ENCODE measurements at places on chromosomes 1 and 21.

DNA sequence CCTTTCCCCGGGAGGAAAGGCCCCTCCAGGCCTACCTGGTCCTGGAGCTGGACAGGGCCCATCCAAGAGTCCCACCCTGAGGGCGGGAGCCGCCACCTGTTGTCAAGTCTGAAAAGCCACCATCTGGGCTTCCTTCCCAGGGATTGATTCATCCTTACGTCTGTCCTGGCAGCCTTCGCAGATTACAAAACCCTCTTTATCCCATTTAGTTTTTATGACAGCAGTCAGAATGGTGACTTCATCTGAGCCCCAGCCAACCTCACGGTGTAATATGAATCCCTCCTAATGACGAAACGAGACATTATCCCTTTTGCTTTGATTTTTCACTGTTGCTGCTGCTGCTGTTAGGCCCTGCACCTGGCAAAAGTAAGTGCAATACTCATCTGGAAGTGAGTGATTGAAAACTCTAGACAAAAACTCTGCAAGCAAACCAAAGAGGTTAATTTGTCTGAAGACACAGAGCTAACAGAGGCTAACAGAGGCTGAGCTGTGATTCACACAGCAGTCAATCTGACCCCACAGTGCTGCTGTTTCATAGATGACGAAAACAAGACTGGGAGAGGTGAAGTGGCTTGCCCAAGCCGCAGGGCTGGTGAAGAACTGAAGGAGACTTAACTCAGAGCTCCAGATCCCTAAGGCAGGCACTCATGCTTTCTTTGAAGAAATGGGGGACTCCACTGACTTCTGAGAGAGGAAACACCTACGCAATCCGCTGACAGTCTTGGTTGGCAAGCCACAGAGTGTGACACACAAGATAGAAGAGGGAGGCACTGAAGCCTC lies 30.0 kb upstream of the S100A7 start:
- peak; percentile 88 for DNase-seq

DNA sequence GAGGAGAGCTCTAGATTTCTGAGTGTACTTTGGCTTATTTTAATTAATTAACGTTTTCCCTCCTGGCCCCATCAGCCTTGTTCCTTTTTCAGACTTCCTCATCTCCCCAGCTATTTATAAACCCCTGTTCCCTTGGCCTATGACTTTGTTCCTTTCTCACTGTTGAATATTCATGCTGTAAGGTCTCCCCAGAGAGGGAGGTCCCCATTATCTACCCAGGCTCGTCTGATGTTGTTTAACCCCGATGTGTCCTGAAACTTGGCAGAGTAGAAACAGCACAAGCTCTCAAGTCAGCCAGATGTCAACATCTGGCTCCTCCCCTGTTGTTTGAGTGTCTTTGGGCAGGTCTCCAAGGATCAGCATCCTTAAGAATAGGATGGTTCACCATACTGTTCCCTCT lies 153.6 kb downstream of the HIVEP3 start:
- no peak for DNase-seq

GRCh38 chr21:21268061-21268471 lies 269.9 kb downstream of the NCAM2 start:
- DNase-seq = no peak

- DNase-seq = no peak
Measured at GRCh38 chr1:31062867-31063380, 2.6 kb downstream of the PUM1 start.

DNA sequence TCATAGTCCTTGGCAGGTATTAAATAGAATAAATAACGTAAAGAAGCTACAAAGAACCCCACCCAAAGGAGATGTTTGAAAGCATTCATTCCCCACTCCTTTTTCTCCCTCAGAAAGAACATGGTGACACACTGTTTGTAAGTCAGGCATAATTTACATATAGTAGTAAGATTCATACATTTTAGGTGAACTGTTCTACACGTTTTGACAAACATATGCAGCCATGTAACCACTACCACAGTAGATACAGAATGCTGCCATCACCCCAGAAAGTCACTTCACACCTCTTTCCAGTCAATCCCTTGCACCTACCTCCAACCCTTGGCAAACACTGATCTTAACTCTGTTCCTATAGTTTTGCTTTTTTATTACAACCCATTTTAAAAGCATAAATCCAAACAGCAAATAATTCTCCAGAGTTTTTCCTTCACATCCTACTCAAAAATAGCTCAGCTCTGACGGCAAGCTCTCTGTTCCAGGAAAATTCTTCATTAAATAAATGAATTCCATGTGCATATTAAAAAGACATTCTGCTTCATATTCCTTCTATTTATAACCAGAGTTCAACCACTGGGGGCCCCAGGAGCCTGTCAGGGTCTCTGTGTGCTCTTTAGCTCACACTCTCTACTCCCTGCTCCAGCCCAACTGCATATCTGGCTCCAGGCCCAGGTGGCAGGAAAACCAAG lies 258.8 kb downstream of the PLPP3 start:
- DNase-seq = no peak

- no peak for DNase-seq
Measured at GRCh38 chr1:88980870-88981269, 11.6 kb downstream of the KYAT3 start.

DNA sequence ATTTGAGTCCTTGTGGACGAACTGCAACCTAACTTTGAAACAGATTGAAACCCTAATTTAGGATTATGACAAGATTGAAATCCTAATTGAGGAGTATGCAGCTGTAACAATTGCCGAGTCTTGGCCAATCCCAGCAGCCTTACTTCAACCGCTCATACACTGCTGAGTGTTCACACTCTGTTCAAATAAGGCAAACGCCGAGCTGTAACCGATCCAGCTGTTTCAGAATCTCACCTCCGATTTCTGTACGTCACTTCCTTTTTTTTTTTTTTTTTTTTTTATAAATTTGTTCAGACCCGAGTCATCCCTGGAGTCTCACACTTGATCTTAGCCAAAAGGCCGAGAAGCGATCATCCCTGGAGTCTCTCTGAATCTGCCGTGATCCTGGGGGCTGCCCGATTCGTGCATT lies 22.3 kb upstream of the ATP5PO start:
- no peak for DNase-seq

GRCh38 chr1:185804206-185804605 lies 70.0 kb downstream of the HMCN1 start:
- DNase-seq = no peak

Data from NCI-H1092 (cell line).